ENCODE measurements at places on chromosomes 13 and 19.

GRCh38 chr13:54676526-54677113 lies 1648.0 kb downstream of the OLFM4 start:
- DNase-seq: no peak

DNA sequence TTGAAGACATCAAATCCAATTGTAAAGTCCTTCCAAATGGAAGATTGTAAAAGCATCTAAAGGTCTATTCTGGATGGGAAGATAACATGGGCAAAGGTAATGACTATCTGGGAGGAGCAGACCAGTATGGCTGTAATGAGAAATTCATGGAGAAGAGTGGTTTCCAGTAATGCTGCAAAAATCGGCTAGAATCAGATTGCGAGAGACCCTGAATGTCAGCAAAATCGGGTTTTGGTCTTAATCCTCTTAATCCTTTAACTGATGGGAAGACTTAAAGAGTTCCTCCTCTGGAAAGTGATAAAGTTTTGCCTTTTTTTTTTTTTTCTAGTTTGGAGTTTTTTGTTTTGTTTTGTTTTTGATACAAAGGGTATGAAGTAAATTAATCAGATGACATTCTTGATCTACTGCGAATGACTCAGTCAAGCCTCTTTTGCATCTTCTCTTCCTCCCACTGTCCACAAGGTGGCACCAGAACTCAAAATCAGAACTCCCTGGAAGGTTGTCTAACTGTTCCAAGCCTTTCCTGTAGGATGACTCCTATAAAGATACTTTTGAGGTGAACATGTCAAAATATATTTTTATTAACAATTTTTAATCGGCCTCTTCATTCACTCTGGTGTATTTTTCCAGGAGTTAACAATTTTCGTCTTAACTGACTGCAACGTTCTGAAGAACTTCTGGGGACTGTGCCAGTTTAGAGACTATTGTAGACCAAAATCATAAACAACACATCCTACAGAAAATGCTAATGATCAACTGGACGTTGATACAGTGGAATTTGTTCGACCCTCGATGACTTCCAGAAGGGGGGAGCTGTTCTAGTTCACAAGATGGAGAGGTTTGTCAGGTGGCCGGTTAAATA lies 213.3 kb upstream of the MIR17HG start:
- DNase-seq: peak; percentile 38

GRCh38 chr13:74868049-74868448 lies 613.9 kb downstream of the TBC1D4 start:
- DNase-seq: no peak

DNA sequence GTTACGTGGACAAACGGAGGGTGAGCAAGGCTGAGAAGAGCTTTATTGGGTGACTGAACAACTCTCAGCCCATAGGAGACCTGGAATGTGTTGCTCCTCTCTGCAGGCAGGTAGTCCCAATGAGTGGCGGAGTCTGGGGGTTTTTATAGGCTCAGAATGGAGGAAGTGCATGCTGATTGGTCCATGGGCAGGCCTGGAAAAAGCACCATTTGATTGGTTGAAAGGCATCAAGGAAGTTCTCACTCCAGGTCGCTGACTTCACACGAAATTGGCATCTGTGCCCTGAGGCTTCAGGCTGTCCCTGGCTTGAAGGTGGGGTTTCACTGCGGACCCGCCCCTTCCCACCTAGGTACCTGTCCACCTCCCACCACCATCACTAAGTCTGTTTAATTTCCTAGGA lies 65.4 kb downstream of the SPATA13 start:
- DNase-seq: no peak

- DNase-seq: no peak
Measured at GRCh38 chr13:50882816-50883435, 26.7 kb upstream of the RNASEH2B start.

DNA sequence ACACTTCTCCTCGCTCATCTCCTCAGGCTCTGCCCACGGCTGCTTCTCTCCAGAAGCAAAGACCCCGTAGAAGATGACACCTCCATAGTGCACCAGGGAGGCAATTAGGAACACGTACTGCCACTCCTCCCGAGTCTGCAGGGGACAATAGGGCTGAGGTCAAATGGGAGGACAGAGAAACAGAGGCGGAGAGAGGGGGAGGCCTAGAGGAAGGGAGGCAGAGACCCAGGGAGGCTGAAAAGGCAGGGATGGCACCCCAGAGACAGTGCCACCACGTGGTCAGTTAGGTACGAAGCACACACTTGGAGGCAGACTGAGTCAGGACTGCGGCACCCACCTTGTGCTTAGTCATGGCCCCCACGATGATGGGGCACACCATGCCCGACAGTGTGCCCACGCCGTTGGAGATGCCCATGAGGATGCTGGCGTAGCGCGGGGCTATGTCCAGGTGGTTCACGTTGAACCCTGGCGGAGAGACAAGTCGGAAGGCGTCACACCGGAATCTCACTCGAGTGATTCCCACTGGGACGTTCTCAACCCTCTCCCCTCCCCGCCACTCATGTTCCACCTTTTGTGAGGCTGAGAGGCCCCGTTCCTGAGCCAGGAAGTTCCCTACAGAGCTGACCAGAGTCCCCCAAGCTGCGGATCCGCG lies 5.6 kb downstream of the GFY start:
- DNase-seq: no peak

DNA sequence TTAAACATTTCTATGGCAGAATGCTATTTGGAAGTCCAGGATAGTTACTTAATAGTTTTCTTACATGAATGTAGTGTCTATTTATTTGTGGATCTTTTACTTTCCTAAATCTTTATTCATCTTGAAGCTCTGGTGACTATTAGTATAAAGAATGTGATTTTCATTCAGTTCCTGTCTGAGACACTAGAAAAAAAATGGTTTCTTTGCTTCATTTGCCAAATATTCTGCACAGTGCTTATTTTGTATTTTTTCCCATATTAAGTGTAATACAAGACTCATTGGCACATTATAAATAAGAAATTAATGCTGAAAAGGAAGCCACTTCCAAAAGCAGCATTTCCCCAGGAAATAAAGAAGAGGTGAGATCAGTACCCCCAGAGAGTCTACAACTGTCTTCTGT lies 109.8 kb downstream of the POSTN start:
- no peak for DNase-seq

GRCh38 chr13:105960326-105960725 lies 575.1 kb downstream of the EFNB2 start:
- DNase-seq: no peak

- no peak for DNase-seq
Measured at GRCh38 chr13:73092829-73093228, 34.0 kb downstream of the KLF5 start.

GRCh38 chr19:6654347-6655310 lies 15.3 kb downstream of the TNFSF14 start:
- DNase-seq: no peak

DNA sequence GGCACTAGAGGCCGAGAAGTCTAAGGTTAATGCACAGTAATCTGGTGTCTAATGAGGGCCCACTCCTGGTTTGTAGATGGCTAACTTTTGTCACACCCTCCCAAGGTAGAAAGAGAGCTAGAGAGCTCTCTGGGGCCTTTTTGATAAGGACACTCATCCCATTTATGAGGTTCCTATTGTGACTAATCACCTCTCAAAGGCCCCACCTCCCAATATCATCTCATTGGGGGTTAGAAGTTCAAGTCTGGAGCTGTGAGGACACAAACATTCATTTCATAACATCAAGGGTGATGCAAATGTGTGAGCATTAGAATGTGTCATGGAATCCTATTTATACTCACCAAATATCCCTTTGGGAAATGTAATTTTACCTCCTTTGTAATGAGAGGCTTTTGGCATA lies 79.2 kb upstream of the SLC10A2 start:
- DNase-seq: no peak

GRCh38 chr13:21913010-21913409 lies 242.1 kb downstream of the FGF9 start:
- DNase-seq: no peak

DNA sequence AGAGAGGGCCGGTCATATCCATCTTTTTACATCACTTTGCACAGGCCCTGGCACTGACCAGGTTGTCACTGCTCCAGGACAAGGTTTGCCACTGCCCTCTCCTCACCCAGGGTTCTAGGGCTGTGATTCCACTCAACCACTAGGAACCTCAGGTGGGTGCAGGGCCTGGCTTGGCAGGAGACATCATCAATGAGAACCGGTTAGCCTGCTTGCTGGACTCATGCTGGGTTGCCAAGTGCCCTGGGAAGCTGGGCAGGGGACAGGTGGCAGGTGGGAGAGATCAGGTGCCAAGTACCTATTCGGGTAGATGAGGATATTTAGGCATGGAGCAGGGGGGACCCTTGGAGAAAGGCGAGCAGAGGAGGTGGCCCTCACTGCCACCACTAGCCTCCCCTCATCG lies 4.2 kb upstream of the CERS4 start:
- peak; percentile 86 for DNase-seq

- DNase-seq: no peak
Measured at GRCh38 chr19:17753976-17754375, 2.7 kb downstream of the FCHO1 start.

- DNase-seq: no peak
Measured at GRCh38 chr19:2811735-2812413, 7.8 kb upstream of the ZNF554 start.

- no peak for DNase-seq
Measured at GRCh38 chr13:50149932-50150331, 134.7 kb downstream of the KCNRG start.

DNA sequence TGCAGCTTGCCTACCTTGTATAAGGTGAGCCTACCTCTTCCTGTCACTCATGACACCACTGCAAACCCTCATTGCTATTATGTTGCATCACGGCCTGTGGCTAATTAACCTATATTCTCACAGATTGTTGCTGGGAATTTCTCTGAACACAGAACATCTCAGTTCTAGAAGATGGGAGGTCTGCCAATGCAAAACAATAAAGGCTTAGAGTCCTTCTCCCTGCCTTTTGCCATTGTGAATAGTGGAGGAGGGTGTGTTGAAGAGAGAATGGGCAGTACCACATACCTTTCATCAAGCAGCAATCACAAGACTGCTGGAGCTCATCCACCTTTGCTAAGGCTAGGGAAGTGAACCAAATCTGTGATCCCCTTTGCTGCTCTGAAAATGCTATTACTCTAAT lies 34.4 kb downstream of the WDFY2 start:
- DNase-seq: no peak

DNA sequence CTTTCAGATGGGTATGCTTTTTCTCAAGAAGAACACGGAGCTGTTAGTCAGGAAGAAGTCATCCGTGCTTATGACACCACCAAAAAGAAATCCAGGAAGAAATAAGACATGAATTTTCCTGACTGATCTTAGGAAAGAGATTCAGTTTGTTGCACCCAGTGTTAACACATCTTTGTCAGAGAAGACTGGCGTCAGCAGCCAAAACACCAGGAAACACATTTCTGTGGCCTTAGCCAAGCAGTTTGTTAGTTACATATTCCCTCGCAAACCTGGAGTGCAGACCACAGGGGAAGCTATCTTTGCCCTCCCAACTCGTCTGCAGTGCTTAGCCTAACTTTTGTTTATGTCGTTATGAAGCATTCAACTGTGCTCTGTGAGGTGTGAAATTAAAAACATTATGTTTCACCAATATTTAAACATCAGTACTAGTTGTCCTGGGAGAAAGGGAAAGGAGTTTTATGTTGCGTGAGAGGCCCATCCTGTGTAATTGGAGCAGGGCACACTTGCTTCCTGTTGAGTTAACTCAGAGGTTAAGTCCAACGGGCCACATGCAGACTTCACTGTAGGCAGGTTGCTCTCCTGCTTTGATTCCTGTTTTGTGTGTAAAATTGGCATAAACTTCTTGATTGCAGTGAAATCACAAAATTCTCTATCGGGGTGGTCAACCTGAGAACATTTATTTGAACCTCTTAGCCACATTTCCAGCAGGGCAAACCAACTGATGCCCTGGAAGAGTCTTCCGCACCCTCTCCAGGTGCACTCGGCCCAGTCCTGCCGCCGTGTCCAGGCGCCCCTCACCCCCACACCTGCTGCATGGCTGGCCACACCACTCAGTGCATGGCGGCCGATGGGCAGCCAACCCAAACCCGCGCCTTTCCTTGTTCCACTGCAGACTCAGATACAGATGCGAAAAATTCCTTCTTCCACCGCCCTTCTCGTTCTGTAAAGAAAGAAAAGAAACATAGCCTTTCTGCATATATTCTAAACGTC lies 31.6 kb downstream of the SHISA2 start:
- no peak for DNase-seq

- DNase-seq: no peak
Measured at GRCh38 chr19:17441241-17442021, 7.0 kb downstream of the TMEM221 start.

GRCh38 chr13:83831796-83832195 lies 50.5 kb downstream of the SLITRK1 start:
- no peak for DNase-seq

DNA sequence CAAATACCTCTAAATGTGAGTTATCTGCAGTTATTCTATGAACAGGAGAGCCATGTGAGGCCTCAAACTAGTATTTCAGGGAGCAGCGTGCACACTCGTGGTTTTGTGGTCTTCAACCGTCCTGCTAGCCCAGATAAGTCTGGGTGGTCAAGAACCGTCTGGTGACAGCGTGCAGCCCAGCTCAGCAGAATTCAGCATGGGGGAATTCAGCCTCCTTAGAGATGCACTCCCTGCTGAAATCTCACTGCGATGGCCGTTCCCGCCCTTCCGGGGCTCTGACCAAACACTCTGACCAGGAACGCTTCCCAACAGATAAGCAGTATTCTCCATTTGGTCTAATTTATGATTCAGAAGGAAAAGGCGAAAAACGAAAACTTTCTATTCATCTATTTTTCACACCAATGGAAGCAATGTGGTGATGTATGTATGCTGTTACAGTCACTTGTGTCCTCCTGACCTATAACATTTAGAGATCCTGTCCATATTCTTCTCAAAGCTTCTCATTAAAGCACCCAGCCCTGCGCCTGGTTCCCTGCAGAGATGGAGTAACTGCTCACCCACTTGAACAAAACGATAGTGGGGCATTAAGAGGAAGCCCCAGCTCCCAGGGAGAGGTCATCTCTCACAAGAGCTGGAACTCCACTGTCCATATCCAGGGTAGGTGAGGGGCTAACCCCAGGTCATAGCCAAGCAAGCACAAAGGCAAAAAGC lies 2.9 kb downstream of the ANKRD27 start:
- no peak for DNase-seq

DNA sequence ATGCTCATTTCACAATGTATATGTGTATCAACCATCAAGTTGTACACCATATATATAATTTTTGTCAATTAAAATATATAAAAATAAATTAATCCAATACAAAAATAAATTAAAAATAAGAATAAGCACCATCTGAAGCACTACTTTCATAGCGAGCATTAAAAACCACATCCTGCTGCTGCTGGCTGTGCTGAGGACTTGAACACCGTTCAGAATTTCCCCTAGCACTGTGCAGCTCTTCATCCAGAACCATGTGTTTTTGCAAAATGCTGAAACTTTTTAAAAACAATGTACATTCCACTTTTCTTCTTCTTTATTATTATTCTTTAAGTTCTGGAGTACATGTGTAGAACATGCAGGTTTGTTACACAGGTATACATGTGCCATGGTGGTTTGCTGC lies 40.0 kb upstream of the FOXO1 start:
- no peak for DNase-seq

GRCh38 chr19:44662691-44663385 lies 8.4 kb upstream of the CEACAM19 start:
- no peak for DNase-seq

DNA sequence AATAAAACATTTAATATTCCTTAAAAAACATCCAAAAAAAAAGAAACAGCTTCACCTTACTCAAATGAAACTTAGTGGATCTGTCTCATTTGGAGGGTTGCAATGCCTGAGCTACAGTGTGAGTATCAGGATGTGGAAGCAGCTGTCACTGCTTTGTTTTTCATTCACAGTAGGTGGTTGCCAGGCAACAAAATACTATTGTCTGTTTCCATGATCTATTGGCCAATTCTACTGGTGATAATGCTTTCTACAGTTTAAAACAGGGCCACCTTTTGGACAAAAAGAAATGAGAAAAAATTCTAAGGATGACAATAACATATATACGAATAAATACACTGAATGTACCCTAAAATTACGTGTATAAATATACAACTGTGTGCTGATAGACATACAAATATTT lies 3.0 kb downstream of the ENOX1 start:
- peak; percentile 45 for DNase-seq

All from NCI-H1417 treated with DMSO at 0.1 percent for 48 hours (cell line).